Stimulated activated CD8-positive, alpha-beta memory T cell treated with anti-CD3 and anti-CD28 coated beads, Interleukin-4, amount 100 ng/mL, for 48 hours (primary cell): ENCODE measurements at places on chromosomes 7 and 10.
A peak's percentile ranks its signal among the peaks of the same experiment; 100 is the strongest.

DNA sequence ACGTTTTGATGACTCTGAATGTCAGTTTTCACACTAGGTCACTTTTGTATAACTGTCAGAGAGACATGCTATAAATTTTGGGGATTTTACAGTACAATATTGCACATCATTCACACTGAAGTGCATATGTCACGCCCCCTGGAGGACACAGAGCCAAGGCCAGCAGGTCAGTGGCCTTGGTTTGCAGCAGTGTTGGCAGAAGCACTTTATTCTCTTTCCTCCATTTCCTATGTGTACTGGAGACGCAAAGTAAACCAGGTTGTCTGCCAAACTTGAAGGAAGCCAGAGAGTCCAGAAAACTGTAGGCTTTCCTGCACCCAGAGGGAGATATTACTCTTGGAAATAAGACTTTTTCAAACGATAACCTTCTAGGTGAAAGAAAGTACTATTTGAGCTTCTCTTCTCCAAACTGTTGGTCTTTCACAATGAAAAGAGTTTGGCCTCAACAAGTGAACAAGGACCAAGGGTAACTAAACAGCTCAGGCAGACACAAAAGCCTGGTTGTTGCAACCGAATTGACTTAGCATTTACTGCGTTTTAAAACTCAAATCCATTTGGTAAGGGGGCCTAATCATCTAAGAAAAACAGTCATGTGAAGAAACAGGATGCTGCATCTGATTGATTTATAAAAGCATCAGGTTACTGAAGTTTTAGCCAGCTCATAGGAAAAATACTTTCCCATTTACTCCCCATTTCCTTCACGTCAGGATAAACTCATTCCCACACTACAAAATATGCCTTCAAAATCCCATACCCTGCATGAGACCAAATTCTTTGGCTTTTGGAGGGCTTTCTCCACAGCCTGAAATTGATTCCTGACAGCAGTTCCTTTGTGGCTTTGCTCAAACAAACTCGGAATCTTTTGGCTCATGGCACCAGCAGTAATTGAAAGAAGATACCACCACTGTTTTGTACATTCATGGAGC, 83.0 kb upstream of the SEC61G start:
- DNase-seq, result peak; percentile 29

- DNase-seq, result peak; percentile 28
These were observed 1.4 kb upstream of the CREB5 start for GRCh38 chr7:28410628-28411531.

DNA sequence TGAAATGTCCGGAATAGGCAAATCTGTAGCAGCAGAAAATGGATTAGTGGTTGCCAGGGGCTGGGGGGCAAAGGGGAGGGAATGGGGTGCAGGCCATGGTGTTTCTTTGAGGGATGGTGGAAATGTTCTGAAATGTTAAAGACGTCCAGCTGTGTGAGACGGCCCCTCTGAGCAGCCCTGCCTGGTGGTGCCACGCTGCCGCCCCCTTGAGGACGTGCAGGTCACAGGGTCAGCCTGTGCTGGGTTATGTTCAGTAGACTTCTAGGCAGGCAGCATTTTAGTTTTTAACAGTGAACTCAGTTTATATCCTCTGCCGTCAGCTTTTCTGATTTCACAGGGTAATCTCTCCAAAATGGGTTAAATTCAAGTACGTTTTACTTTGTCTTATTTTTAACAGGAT, 9.4 kb downstream of the NUB1 start:
- peak; percentile 78 for DNase-seq

GRCh38 chr10:50648089-50648934, 24.6 kb upstream of the SGMS1 start:
- DNase-seq, result no peak

DNA sequence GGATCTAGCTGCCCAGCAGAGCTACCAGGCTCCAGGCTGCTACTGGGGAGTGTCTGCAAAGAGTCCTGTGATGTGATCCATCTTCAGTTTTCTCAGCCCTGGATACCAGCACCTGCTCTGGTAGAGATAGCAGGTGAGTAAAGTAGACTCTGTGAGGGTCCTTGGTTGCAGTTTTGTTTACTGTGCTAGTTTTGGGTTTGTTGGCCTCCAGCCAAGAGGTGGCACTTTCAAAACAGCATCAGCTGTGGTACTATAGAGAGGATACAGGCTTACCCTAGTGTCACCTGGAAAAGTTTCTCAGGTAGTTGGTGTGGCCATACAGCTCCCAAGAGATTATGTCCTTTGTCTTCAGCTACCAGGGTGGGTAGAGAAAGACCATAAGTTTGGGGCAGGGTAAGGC, 56.3 kb downstream of the MTERF1 start:
- no peak for DNase-seq

- no peak for DNase-seq
These were observed 344.7 kb upstream of the GALNT17 start for GRCh38 chr7:70787286-70787685.

DNA sequence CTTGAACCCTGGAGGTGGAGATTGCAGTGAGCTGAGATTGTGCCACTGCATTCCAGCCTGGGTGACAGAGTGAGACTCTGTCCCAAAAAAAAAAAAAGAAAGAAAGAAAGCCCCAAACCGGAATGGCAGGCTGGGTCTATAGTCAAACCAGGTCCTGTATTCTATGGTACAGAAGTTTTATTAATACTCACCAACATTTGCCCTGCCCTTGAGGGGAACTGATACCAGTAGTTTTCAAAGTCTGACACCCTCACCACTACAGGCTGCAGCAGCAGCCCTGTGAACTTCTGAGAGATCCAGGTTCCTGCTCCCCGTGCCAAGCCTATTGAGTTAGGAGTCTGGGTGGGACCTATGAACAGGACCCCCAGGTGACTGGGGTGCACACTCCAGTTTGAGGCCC, 80.6 kb downstream of the RGS10 start:
- no peak for DNase-seq

GRCh38 chr10:3727268-3727667, 57.7 kb downstream of the KLF6 start:
- DNase-seq, result no peak

GRCh38 chr7:86768967-86769760, 125.5 kb downstream of the GRM3 start:
- no peak for DNase-seq

DNA sequence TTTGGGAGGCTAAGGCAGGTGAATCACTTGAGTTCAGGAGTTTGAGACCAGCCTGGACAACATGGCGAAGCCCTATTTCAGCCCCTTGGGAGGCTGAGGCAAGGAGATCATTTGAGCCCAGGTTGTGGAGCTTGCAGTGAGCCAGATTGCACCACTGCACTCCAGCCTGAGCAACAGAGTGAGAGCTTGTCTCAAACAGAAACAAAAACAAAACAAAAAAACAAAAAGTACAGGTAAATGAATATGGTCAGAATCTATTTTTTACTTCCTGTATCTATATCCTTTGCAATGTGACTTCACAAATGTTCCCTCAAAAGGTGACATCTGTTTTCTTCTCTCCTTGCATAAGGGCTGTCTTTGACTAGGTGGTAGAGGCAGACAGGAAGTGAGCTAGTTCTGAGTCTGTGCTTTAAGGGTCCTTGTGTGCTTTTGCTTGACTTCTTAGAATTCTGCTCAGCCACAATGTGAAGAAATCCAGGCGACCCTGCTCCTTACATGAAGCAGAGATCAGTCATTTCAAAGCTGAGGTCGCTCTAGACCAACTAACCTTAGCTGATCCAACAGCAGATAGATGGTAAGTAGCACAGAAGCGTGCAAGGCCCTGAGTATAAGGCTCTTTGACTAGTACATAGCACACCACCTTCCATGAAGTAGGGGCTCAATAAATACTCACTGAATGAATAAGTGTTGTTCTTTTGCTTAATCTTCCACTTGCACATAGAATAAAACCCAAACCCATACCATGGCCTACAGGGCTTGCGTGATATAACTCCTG, 423.2 kb upstream of the PCDH15 start:
- no peak for DNase-seq

- DNase-seq, result no peak
These were observed 262.0 kb downstream of the STK31 start for GRCh38 chr7:23972057-23972456.

DNA sequence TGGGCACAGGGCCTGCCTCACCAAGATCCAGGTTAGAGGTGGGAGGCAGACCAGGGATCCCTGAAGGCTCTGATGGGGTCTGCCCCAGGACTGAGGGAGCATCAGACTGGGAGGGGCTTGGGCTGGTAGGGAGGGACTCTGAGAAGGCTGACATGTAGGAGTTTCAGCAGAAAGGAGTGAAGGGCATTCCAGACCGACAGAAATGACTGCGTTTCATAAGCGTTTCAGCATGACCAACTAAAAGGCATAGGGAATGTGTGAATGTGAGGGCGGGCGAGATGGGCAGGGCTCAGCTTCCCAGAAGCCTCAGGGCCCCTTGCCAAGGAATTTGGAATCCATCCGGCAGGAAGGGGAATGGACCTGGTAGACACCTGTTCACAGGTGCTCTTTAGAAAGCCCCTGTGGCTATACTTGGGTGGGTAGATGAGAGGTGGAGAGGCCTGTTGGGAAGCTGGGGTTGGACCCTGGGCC, 24.9 kb upstream of the SLC29A3 start:
- no peak for DNase-seq

DNA sequence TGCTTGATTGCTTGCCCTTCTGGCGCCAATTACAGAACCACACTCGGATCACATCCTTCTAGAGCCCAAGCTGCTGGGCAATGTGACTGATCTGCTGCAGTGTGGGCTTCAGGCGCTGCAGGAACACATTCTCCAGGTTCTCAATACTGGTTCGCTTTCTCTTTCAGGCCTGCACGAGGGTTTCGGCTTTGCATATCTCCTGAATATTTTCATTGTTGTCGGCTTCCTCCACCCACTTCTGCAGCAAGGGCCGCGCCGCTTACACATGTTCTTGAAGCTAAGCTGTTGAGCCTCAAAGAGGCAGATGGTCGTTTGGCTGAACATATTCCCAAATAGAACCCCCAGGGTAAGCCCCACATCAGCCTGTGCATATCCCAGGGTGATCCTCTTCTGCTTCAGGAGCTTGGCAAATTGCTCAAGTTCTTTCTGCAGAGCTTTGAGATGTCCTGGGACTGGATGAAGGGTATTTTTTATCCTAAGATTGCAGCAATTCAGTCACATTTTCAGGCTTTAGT, 64.6 kb downstream of the HERC4 start:
- no peak for DNase-seq

GRCh38 chr10:8400892-8401291, 346.4 kb downstream of the GATA3 start:
- DNase-seq, result no peak

DNA sequence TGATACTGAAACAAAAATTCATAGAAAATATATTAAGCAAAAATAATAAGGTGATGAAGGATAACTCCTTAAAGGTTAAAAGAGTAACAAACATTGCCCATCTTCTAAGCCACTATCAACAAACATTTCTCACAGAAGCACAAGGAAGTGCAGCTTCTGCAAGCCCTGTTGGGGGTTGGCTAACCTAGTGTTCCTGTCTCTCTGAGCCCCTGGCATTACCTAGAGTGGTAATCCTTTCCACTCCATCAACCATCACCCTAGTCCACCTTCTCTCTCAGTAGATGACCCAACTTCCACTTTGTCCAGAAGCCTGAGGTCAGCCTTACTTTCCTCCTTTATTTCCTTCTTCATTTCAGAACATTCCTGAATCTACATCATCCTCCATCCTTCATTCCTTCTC, 59.7 kb downstream of the HIPK2 start:
- DNase-seq, result no peak

- no peak for DNase-seq
These were observed 42.5 kb upstream of the KMT2E start for GRCh38 chr7:104971290-104972071.

DNA sequence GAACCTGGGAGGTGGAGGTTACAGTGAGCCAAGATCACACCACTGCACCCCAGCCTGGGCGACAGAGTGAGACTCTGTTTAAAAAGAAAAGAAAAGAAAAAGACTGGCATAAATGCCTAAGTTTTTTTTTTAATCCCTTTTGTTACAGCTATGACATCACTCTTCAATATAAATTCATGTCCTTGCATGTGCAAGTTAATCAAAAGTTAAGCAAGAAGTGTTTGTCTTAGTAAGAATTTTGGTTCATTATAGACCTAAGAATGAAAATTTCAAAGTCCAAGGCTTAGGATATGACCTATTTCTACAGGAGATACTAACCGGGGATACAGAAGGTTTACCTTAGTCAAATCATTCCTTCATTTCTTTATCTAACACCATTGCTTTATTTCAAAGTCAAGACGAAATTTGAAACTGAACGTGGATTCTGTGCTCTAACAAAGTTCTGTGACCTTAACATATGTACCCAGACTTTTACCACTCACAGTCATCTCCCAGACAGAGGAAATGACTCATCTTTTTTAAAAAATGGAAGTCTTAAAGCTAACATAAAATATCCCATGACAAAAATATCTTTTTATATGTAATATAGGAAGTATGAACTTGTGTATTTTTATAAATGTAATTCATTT, 29.3 kb upstream of the ITGB8 start:
- DNase-seq, result no peak

- DNase-seq, result no peak
These were observed 40.5 kb downstream of the ASB4 start for GRCh38 chr7:95526128-95526738.

DNA sequence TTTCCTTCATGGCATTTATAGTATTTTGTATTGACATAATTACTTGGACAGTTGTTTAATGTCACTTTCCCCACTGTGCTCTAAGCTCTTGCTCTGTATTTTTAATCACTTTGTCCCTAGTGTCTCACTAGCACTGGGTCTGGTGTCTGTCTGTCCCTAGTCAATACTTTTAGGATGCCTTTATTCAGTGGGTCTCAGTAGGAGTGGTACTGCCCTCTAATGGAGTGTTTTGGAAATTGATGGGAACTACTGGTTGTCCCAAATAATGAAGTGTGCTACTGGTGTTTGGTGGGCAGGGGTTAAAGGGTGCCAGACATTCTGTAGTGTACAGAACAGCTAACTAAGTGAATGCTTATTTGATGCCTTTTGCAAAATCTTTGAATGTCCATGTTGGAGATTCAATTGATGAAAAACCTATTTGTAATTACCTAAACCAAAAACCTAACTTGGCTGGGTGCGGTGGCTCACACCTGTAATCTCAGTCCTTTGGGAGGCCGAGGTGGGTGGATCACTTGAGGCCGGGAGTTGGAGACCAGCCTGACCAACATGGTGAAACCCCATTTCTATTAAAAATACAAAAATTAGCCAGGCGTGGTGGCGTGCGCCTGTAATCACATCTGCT, 33.3 kb downstream of the CDK14 start:
- DNase-seq, result no peak

GRCh38 chr10:10915215-10915614, 102.5 kb upstream of the CELF2 start:
- DNase-seq, result no peak

DNA sequence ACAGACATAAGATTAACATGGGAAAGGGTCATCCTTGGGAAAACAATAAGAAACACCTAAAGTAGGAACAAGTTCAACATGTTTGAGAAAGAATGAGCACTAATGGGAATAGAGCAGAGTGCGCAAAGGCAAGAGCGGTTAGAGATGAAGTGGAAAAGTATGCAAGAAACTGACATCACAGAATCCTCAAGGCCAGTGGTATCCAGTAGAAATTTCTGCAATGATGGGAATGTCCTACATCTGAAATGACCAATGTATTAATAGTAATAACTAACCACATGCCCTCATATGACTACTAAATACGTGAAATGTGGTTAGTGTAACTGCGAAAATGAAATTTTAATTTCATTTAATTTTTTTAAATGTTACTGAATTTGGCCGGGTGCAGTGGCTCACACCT, 54.8 kb downstream of the TFEC start:
- DNase-seq, result no peak

GRCh38 chr7:152859781-152860191, 100.2 kb downstream of the ACTR3B start:
- peak; percentile 29 for DNase-seq
